Kidney (tissue), 22 donors: ENCODE measurements at places on chromosomes 4 and X. TPM values are rescaled to one million over a fixed set of nuclear protein-coding genes. Genes with fewer than 3 reads are reported as not detected.

GRCh38 chr4:21090094-21090666, 389.9 kb downstream of the PACRGL start:
- no peak for DNase-seq

DNA sequence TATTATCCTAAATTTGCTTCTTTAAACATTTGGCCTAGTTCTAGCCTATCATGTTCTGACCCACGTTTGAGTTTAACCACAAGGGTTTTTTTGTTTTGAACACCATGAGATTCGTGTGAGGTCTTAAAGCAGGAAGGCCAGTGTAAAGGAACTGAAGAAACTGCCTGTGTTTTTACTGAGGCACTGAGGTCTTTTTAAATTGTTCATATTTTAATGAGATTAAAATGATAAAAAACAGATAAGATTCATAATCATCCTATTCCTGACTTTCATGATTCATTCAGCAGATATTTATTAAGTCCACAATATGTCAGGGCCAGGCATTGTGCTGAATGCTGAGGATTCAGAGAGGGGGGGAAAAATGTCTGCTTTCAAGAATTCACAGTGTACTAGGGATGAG, 3.2 kb downstream of the RPS6KA3 start:
- DNase-seq = no peak

DNA sequence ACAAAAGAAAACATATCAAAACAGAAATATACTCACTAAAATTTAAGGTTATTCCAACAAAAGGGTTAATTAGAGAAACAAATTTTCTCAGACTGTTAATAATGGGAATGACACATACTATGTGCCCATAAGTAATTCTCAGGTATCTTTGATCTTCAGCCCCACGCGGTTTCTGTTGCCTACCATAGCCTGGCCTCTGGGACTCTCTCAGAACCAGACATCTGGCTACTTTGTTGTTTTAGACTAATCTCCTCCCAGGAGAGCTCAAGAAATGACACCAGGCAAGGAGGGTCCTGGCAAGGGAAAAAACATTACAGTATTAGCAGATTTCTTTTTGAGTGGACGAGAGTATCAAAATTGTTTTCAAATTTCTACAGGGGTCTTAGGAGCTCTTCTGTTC, 43.7 kb downstream of the SLC10A7 start:
- no peak for DNase-seq

DNA sequence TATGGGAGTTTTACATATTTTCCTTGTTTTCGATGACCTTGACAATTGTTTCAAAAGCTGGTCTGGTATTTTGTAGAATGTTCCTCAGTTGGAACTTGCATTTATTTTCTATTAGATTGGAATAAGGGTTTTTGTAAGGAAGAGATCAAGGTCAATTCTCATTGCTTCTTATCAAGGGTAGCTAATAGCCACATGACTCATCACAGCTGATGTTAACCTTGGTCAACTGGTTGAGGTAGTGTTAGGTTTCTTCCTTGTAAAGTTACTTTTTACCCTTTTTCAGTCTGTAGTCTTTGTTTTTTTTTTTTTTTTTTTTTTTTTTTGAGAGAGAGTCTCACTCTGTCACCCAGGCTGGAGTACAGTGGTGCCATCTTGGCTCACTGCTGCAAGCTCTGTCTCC, 257.2 kb downstream of the SNCA start:
- DNase-seq = no peak

GRCh38 chr4:78845472-78845871, 69.3 kb downstream of the BMP2K start:
- DNase-seq = no peak

DNA sequence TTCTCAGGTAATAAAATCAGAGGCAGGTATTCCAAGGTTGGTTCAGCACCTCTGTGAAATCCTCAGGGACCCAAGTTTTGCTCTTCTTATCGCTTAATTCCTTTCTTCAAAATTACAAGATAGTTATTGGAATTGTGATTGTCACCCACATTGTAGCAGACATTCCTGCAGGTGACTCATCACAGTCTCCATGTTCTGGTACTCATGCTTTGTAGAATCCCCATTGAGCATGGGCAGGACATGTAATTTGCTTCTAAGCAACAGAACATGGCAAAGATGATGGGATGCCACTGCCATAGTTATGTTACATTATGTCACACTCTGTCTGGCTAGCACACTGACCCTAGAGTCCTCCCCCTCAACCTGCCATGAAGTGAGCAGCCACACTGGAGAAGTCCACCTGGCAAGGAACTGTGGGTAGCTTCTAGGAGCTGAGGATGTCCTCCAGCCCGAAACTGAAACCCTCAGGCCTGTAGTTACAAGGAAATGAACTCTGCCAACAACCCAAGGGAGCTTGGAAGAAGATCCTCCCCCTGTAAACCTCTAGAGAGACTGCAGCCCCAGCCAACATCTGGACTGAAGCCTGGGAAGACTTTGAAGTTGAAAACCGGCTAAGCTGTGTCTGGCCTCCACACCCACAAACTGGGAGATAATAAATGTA, 58.3 kb upstream of the GUCY1A1 start:
- DNase-seq = no peak

DNA sequence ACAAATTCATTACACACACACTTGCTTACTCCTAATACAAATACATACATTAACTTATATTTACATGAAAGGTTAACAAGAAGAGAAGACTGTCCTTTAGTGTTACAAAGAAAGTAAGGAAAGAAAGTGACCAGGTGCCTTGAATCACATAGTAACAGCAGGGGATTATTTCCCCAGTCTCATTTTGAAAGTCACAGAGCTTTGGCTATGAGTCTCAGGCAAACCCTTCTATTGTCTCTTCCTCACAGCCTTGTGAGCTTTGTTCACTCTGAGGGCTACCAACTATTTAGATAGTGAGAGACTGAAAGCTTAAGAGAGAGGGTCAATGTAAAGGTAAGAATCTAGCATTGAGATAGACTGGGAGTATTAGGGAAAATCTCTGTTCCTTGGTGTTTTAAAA, 161.6 kb downstream of the NPNT start:
- no peak for DNase-seq

- DNase-seq = no peak
Observed at GRCh38 chrX:74911494-74911893, 13.8 kb downstream of the NEXMIF start.

DNA sequence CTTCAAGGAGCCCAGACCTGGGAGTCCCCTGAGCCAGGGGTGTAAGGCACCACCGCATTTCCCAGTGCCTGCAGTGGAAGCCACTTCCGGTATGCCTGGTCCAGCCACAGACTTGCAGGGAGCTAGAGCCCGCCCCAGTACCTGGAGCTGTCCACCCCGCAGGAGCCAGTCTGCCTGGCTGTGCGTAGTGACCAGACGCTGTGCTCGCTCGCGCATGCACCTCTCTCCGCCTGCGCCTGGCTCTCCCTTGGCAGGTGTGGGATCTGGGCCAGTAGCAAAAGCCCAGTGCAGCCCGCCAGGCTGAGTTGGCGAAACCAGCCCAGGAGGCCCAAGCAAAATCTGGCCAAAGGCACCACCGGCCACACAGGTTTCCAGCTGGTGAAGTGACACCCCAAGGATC, 973.7 kb upstream of the AGA start:
- DNase-seq = no peak

DNA sequence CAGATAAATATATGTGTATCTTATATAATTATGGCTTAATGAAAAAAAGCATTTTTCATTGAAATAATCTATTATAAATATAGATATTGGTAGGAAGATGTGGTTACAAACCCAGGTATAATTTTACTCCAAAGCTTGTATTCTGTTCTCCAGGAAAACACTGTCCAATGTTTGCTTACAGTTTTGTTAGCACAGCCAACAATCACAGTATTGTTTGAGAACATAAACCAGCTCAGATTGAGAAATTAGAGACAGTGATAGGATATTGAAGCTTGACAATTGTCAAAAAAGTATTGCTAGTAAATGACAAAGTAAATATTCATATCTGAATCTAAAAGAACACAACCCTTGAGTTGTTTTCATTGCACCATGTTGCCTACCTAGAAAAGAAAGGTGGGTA, 228.8 kb downstream of the ADGRL3 start:
- DNase-seq = no peak

GRCh38 chr4:95007998-95008397, 250.2 kb downstream of the BMPR1B start:
- no peak for DNase-seq

- peak; percentile 40 for DNase-seq
Observed at GRCh38 chr4:24645765-24646550, 61.6 kb upstream of the DHX15 start.

- DNase-seq = no peak
Observed at GRCh38 chr4:87041141-87041540, 106.3 kb downstream of the AFF1 start.

DNA sequence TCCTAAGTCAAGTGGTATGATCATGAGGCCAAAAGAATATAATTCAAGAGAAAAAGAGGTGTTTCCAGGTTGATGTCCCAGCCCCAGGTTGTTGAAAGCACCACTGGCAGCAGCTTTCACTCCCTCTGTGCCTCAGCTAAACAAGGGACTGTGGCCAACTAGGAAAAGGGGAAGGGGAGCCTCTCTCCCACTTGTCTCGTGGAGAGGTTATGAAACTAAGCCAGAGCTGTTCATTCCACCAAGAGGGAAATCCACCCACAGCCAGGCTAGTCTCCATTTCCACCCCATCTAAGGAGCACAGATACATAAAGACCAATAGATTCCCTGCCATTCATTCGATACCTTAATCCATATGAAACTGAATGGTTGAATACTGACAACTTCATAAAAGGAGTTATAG, 8.1 kb downstream of the ANXA5 start:
- DNase-seq = no peak

GRCh38 chrX:118499295-118499694, 3.7 kb downstream of the DOCK11 start:
- DNase-seq = peak; percentile 46

DNA sequence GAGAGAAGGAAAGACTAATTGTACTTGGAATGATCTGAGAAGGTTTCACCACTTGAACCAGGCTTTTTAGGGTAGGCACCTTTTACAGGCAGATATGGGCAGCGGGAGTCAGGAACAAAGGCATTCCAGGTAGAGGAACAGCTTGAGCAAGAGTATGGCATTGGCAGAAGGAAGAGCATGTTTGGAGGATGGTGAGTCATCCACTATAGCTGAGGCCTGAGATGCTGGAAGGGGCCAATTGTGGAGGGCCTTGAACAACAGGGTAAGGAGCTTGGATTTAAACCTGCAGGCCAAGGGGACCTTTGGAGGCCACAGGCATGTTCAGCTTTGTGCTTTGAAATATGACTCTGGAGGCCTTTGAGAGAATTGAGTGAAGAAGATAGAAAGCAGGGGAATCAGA, 32.2 kb downstream of the PFKFB1 start:
- no peak for DNase-seq

- no peak for DNase-seq
Observed at GRCh38 chr4:77193511-77194102, 36.6 kb downstream of the CCNG2 start.

DNA sequence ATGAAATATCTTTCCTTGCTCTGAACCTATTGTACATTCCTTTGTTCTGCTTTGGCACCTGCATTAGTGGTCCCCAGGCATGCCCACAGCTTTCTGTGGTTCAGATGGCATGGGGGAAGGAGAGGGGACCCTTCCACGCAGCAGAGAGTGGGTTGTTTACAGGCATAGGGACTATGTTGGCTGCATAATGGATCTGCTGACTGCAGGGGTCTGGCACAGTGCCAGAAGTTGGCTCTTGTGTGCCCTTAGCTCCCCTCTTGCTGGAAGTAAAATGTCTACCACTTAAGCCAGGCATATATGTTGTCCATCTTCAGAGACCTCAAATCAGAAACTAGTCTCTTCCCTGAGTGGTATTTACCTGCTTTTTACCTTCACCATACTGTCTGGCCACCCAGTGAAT, 651.9 kb upstream of the PCDH7 start:
- DNase-seq = no peak

DNA sequence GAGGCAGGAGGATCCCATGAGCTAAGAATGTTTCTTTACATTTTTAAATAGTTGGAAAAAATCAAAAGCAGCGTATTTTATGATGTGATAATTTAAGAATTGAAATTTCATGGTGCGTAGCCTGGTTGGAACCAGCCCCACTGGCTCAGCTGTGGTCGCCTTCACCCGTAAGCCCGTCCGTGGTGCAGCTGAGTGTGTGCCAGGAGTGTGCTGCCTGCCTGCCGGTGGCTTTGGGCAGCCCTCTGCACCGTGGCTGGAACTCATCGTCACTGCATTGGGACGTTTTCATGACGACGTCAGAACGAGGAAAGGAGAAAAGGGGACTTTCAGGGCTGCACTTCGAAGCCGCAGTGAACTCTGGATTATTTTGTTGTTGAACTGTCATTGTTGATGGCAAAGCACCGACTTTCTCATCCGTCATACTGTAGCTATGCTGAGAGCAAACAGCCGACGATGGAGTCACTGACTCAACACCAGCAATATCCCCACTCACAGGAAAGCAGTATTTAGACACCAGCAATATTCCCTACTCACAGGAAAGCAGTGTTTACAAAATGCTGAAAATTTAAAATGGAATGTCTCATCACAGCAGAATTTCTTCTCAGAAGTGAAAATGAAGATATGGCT, 35.1 kb downstream of the PCGF3 start:
- DNase-seq = no peak

DNA sequence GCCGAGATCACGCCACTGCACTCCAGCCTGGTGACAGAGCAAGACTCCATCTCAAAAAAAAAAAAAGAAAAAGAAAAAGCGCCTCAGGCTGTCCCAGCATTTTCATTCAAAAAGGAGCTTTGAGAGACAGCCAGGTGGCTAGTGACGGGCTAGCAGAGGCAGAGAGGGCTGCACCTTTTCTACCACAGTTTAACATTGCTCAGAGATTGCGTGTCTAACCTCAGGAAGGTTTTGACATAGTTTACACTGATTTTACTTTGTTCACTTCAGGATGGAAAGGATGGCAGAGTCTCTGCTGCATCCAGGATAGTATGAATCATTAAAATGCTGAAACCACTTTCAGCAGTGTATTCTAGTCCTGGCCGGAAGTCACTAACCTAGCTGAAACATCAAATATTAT, 28.1 kb downstream of the ZFP42 start:
- no peak for DNase-seq

DNA sequence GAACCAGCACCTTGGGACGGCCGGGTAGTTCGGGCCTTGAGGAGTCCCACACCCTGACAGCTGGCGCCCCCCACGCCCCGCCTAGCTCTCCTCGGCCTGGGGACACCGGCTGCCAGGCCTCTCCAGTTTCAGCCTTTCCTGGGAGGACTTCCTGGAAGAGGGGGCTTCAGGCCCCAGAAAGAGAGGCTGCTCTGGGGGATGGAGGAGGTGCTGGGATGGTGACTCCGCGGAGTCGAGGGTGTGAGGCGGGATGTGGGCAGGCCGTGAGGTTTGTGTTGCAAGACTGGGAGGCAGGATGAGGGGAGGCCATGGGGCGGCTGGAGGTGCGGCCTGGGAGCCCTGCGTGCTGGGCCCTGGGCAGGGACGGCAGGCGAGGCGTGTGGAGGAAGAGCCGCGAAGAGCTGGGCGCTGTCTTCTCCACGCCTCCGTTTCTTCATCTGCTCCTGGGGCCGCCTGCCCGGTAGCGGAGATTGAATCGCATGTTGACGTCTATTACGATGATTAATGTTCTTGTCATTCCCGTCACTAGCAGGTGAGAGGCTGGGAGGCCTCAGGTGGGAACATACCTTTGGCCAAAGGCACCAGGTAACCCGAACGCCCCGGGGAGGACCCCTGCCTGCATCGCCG, 918 bp upstream of the FGFRL1 start:
- peak; percentile 91 for DNase-seq

GRCh38 chr4:2486981-2487380, 18.1 kb downstream of the RNF4 start:
- DNase-seq = no peak

Gene SOWAHB
- 5.0 TPM for total RNA-seq

Gene BEX2
- 34.7 TPM for total RNA-seq

Gene RGN
- 11.9 TPM for total RNA-seq

Gene NEIL3
- 0.35 TPM for total RNA-seq
